Esophagus mucosa (tissue), 1 donor: ENCODE measurements at places on chromosomes 5 and 9.

- no peak for ATAC-seq
Measured at GRCh38 chr9:89442501-89442978, 55.4 kb downstream of the SEMA4D start.

- ATAC-seq = no peak
Measured at GRCh38 chr5:14750712-14751111, 86.2 kb downstream of the OTULIN start.

GRCh38 chr9:108150736-108151586, 661.4 kb upstream of the KLF4 start:
- ATAC-seq = peak; percentile 67

GRCh38 chr5:115733607-115734006, 82.9 kb downstream of the CDO1 start:
- ATAC-seq = no peak

DNA sequence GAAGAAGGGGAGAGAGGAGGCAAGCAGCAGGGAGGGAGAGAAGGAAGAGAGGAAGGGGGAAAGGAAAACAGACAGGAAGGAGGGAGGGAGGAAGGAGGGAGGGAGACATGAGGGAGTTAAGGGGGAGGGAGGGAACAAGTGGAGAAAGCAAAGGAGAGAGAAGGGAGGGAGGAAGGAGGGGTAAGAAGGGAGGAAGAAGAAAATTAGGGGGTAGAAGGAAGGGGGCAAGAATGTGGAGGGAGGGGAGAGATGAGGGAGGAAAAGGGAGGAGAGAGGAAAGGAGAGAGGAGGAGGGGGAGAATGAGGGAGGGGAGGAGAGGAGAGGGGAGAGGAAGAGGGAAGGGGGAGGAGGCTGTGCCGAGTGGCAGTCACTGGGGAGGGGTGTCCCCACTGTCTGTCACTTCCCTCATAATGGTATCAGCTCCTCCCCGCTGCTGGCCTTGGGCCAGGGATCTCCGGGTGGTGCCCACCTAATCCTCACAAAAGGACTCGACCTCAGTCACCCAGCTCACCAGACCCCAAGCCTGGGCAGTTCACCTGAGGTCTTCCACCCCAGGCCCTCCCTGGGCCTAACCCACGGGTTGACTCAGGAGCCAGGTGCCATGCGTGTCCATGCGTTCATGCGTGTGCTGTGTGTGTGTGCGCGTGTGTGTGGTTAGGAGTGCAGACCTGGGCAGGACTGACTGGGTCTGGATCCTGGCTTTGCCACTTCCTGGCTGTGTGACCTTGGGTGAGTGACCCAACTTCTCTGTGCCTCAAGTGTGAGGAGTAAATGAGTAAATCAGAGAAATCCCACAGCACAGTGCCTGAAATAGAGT, 18.1 kb downstream of the C9orf50 start:
- no peak for ATAC-seq

GRCh38 chr5:60360355-60360754, 339.6 kb downstream of the DEPDC1B start:
- no peak for ATAC-seq

- ATAC-seq = no peak
Measured at GRCh38 chr5:8923526-8923925, 622.3 kb downstream of the SEMA5A start.

DNA sequence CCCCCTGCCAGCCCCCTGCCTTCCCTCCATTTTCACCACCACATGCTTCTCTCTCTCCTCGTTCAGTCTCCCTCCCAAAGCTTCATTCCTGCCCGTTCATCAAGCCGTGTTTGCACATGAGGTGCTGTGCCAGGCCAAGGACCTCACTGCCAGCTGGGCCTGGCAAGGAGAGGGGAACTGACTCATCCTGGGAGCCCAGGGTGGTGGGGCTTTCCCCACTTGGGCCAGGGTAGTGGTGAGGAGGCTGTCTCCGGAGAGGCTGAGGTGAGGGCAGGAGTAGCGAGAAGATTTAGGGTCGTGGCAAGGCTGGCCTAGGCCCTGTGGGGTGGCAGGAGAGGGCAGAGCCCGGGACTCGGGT, 30.4 kb upstream of the NOTCH1 start:
- peak; percentile 86 for ATAC-seq

DNA sequence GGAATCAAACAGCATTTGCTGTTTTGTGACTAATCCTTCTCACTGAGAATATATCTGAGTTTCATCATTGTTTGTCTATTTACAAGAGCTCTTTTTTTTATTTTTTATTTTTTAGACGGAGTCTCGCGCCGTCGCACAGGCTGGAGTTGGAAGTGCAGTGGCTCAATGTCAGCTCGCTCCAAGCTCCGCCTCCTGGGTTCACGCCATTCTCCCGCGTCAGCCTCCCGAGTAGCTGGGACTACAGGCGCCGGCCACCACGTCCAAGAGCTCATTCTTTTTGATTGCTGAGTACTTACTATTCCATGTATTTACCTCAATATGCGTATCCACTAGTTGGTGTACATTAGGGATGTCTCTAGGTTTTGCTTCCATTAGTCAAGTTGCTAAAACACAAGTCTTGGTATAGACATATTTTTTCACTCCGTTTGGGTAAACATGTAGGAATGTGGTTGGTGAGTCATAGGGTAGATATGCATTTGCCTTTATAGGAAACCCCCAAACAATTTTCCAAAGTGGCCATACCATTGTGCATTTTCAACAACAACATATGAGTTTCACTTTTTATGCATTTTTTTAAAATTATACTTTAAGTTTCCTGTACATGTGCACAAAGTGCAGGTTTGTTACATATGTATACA, 1005.0 kb upstream of the CDH10 start:
- ATAC-seq = no peak

GRCh38 chr9:71384343-71384742, 262.9 kb upstream of the TRPM3 start:
- no peak for ATAC-seq

DNA sequence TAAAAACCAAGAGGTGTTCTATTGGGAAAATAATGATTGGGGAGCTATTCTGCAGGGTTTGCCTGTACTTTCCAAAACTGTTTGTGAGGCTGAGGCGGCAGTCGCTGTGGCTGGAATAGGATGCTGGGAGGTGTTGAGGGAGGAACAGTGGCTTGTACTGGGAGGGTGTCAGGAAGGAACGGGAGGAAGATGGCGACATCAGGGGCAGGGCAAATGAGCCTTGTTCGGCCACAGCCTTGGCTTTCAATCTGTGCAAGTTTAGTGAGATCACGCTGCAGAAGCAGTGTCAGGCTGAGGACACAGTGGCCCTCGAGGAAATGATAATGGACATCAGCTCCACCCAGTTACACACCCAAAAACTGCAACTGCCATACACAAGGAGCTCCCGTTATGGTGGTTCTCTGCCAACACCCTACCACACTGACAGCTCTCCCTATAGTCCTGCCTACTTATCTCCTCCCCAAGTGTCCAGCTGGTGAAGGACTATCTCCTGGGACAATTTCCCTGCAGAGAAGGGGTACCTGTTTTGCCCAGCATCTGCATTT, 27.3 kb downstream of the KIF2A start:
- peak; percentile 59 for ATAC-seq

- ATAC-seq = no peak
Measured at GRCh38 chr9:16153221-16153620, 600.4 kb downstream of the CCDC171 start.

DNA sequence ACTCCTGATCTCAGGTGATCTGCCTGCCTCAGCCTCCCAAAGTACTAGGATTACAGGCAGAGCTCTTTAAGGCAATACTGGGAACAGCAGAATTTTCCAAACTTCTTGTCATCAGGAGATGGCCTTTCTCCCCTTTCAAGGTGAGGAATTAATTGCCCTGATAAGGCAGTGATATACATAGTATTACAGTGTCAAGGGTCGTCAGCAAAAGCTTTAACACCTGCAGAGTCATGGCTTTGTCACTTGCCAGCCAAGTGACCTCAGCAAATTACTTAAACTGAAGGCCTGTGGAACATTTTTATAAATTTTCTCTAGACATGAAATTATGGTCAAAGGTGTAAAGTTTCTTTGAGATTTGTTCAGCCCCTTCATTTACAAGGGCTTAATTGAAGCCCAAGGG, 59.5 kb downstream of the FBXO38 start:
- ATAC-seq = no peak

GRCh38 chr5:14582797-14583137, 1.2 kb downstream of the OTULINL start:
- ATAC-seq = no peak

GRCh38 chr5:131064669-131065371, 100.2 kb downstream of the HINT1 start:
- ATAC-seq = no peak

DNA sequence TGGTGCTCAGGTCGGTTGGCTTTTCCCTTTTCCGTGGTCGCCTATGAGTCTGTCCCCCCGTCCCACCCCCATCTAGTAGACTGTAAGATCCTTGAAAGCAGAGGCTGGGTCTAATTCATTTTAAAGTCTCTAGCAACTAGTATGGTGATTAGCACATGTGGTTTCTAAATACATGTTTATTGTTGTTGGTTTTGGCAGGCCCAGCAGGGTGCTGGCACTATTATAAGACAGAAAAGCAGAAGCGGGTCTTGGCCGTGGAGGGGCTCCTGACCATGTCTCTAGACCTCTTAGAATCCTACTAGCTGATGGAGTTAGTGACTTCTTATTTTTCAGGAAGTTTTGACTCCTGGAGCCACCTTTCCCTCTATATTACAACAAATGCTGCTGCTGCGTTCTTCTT, 61.5 kb upstream of the TNFSF8 start:
- no peak for ATAC-seq

DNA sequence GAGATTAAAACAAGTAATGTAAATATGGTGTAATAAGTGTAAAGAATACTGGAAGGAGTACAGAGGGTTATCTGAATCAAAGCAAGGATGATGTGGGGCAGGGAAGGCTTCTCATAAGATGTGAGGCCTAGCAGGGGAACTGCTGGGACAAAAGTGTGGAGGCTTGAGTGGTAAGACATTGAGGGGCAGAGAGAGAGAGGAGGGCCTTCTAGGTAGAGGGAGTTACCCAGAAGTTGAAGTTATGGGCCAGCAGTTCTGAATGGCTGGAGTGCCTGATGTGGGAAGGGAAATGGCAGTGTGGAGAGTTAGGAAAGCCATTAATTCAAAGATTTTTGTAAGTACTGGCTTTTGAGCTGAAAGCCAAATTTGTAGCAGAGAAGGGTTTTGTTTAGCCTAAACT, 36.8 kb downstream of the CPEB4 start:
- no peak for ATAC-seq

DNA sequence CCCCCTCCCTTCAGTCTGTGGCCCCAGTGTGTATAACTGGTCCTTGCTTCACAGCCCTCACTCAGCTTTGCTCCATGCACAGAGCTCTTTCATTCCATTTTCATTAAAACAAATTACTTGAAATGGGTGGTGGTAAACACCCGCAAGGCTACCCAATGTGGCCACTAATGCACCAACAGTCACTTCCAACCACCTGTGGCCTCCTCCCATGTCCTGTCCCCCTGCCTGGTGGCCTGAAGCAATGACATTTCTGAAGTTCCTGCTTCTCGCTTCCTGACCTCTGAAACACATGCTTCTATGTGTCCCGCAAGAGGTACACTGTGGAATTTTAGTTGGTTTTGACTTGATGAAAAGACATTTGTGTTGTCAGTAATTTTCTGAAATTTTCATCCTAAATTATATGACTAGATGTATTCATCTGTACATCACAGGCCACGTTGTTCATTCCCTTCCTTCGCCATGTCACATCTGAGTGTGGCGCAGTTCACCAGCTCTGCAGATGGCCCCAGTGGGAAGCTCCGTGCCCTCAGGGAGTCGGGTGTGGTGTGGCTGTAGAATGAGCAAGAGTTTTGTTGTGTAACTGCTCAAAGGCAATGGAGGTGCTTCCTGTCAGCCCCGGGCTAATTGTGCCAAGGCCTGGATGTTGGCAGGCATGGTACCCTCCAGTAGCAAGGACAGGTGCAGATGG, 9.6 kb downstream of the ROPN1L start:
- no peak for ATAC-seq

GRCh38 chr5:75320371-75320770, 16.6 kb upstream of the HMGCR start:
- ATAC-seq = no peak

- no peak for ATAC-seq
Measured at GRCh38 chr9:20593105-20593504, 29.2 kb downstream of the MLLT3 start.

GRCh38 chr5:54443270-54443669, 12.2 kb upstream of the HSPB3 start:
- ATAC-seq = no peak

- ATAC-seq = no peak
Measured at GRCh38 chr5:163105456-163105855, 331.9 kb upstream of the CCNG1 start.

GRCh38 chr9:84924266-84924665, 254.7 kb downstream of the NTRK2 start:
- no peak for ATAC-seq

DNA sequence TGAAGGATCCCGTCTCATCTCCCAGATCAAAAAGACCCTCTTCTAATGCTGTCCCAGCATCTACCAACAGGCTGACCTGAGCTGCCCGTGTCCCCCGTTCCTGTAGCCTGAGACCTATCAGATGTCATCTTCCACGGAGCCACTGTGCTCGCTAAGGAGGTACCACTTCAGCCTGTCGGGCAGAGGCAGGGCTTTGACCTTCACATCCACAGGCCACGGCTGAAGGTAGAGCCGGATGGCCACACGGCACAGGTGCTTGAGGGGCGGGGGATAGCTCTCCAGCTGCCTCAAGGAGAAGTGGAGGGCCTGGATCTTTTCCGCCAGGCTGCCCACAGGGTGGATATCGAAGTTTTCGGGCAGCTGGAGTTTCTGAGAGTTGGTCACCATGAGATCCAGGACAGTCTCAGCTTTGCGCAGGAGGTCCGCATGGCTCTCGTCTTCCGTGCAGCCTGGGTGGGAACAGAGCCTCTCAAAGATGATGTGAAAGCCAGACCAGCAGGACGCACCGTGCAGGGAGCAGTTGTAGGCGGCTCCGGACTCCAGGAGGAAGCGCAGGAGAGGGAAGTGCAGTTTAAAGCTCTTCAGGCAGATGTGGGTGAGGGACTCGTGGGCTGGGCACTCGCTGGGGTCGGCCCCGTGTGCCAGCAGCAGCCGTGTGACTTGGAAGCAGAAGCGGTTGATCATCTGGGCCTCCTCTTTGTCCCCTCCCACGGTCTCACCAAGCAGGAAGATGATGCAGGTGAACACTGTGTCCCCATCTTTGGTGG, 4.1 kb downstream of the ASB6 start:
- no peak for ATAC-seq

GRCh38 chr5:5685737-5686136, 263.3 kb downstream of the ICE1 start:
- no peak for ATAC-seq

DNA sequence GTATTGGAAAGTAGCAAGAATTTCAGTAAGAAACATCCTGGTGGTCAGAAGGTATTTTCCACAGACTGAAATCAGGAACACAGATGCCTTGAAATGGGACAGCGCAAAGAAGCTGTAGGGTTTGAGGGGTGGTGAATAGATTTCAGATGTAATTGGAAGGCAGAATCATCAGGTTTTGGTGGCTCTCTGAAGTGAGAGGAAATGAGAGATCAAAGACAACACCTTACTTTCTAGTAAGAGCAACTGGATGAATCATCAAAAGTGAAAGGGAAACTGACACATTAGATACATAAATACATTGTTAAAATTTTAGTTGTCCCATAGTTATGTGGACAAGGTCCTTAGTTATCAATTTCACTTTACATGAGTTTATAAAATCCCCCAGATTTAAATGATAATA, 188.2 kb upstream of the SLC27A6 start:
- no peak for ATAC-seq

GRCh38 chr9:129322641-129323375, 144.7 kb upstream of the IER5L start:
- no peak for ATAC-seq
